ENCODE measurements at places on chromosomes 4 and X. TPM values are rescaled to one million over a fixed set of nuclear protein-coding genes. Genes with fewer than 3 reads are reported as not detected.

GRCh38 chr4:2047031-2047660 is 12.0 kb upstream of the NAT8L start:
- no peak overlapping the region for H3K4me3 ChIP-seq
- H3K27me3 ChIP-seq, result peaks cover 14% of the 10 kb centered on the region
- H3K4me1 ChIP-seq, result no peaks in the 10 kb centered on the region
- no peaks in the 10 kb centered on the region for H3K36me3 ChIP-seq

DNA sequence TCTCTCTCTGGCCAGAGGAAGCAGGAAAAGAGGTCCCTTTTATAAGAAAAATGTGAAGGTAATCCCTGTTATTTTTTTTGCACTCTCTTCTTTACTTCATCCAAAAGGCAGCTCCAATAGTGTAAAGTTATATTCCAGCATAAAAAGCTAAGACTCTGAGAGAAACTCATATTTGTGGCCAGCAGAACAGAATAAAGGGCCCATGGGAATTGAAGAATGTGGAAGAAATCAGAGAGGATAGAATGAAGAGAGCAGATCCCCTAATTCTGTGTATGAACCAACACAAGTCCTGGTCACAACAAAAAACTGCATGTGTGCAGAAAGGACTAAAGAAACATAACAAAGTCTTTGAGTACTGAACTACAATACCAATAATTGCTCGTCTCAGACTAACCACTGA is 22.3 kb downstream of the RPS6KA6 start:
- no peak for DNase-seq
- no peaks in the 10 kb centered on the region for H3K4me1 ChIP-seq
- H3K27me3 ChIP-seq, result no peaks in the 10 kb centered on the region
- H3K36me3 ChIP-seq, result no peaks in the 10 kb centered on the region

- no peaks in the 10 kb centered on the region for H3K27me3 ChIP-seq
- no peak for DNase-seq
- no peak overlapping the region for H3K27ac ChIP-seq
- no peak overlapping the region for H3K4me3 ChIP-seq
- no peaks in the 10 kb centered on the region for H3K4me1 ChIP-seq
Measured at GRCh38 chrX:17531500-17531899, 156.5 kb downstream of the NHS start.

- H3K27ac ChIP-seq, result no peak overlapping the region
- H3K4me1 ChIP-seq, result no peaks in the 10 kb centered on the region
- H3K36me3 ChIP-seq, result no peaks in the 10 kb centered on the region
- peak; percentile 39 for DNase-seq
- H3K27me3 ChIP-seq, result no peaks in the 10 kb centered on the region
Measured at GRCh38 chrX:140572724-140573123, 67.9 kb upstream of the SOX3 start.

DNA sequence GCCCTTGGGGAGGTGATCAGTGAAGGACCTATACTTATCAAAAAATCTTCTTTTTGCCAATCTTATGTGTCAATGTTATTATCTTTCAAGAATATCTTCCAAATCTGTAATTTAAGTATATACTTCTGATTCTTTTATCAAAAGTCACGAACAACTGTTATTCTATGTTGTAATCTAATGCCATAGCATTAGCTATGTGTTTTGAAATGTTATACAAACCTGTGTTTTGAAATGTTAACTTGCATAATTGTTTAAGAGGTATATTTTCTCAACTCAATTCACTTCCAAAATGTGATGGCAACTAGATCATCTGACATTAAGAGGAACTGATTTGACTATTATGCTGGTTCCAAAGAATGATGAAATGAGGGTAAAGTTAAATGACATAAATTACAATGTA is 113.5 kb downstream of the NDST4 start:
- H3K27me3 ChIP-seq, result no peaks in the 10 kb centered on the region
- no peak for DNase-seq
- H3K27ac ChIP-seq, result no peak overlapping the region
- H3K4me1 ChIP-seq, result no peaks in the 10 kb centered on the region
- no peaks in the 10 kb centered on the region for H3K36me3 ChIP-seq
- no peak overlapping the region for H3K4me3 ChIP-seq

GRCh38 chr4:98969878-98970785 is 25.4 kb upstream of the METAP1 start:
- no peaks in the 10 kb centered on the region for H3K4me1 ChIP-seq
- no peak overlapping the region for H3K4me3 ChIP-seq
- H3K36me3 ChIP-seq, result no peaks in the 10 kb centered on the region
- H3K27me3 ChIP-seq, result no peaks in the 10 kb centered on the region

DNA sequence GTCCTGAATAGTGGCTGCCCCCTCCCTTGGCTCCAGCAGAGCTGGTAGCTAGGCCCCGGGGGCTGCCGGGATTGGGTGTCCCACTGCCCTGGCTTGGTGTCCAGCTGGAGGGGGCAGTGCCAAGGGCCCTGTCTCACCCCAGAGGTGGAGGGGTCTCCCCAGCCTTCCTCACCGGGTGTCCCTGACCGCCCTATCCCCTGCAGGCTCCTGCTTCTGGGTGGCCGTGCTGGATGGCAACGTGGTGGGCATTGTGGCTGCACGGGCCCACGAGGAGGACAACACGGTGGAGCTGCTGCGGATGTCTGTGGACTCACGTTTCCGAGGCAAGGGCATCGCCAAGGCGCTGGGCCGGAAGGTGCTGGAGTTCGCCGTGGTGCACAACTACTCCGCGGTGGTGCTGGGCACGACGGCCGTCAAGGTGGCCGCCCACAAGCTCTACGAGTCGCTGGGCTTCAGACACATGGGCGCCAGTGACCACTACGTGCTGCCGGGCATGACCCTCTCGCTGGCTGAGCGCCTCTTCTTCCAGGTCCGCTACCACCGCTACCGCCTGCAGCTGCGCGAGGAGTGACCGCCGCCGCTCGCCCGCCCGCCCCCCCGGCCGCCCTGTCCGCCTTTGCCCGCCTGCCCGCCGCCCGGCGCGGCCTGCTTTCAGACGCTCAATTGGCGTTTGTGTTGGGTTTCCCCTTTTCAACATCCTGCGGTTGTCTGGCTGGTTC is 4.6 kb downstream of the NAT8L start:
- H3K4me1 ChIP-seq, result peaks cover 3% of the 10 kb centered on the region
- H3K27me3 ChIP-seq, result peaks cover 29% of the 10 kb centered on the region
- no peak overlapping the region for H3K4me3 ChIP-seq

- no peaks in the 10 kb centered on the region for H3K4me1 ChIP-seq
- no peak for DNase-seq
- H3K36me3 ChIP-seq, result no peaks in the 10 kb centered on the region
Measured at GRCh38 chrX:139739138-139739537, 31.2 kb upstream of the MCF2 start.

GRCh38 chrX:100812216-100813158 is 7.7 kb upstream of the CSTF2 start:
- no peaks in the 10 kb centered on the region for H3K4me1 ChIP-seq
- no peak overlapping the region for H3K4me3 ChIP-seq
- no peaks in the 10 kb centered on the region for H3K27me3 ChIP-seq
- no peaks in the 10 kb centered on the region for H3K36me3 ChIP-seq

GRCh38 chr4:8410641-8411271 is 29.8 kb downstream of the ACOX3 start:
- H3K27ac ChIP-seq, result no peak overlapping the region
- DNase-seq, result peak; percentile 70
- no peak overlapping the region for H3K4me3 ChIP-seq
- H3K27me3 ChIP-seq, result no peaks in the 10 kb centered on the region

DNA sequence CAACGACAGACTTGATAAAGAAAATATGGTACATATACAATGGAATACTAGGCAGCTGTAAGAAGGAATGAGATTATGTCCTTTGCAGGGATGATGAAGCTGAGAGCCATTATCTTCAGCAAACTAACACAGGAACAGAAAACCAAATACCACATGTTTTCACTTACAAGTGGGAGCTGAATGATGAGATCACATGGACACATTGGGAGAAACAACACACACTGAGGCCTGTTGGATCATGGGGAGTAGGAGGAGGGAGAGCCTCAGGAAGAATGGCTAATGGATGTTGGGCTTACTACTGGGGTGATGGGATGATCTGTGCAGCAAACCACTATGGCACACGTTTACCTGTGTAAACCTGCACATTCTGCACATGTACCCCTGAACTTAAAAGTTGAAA is 209.7 kb downstream of the SPRY1 start:
- no peak for DNase-seq
- H3K4me3 ChIP-seq, result no peak overlapping the region
- no peaks in the 10 kb centered on the region for H3K4me1 ChIP-seq

GRCh38 chr4:6942238-6942800 is 32.7 kb downstream of the TBC1D14 start:
- H3K27me3 ChIP-seq, result no peaks in the 10 kb centered on the region
- H3K36me3 ChIP-seq, result no peaks in the 10 kb centered on the region
- peaks cover 12% of the 10 kb centered on the region for H3K4me1 ChIP-seq

- no peaks in the 10 kb centered on the region for H3K27me3 ChIP-seq
- DNase-seq, result no peak
- no peaks in the 10 kb centered on the region for H3K4me1 ChIP-seq
- H3K36me3 ChIP-seq, result no peaks in the 10 kb centered on the region
- no peak overlapping the region for H3K4me3 ChIP-seq
Measured at GRCh38 chr4:174629265-174629664, 107.0 kb upstream of the HPGD start.

DNA sequence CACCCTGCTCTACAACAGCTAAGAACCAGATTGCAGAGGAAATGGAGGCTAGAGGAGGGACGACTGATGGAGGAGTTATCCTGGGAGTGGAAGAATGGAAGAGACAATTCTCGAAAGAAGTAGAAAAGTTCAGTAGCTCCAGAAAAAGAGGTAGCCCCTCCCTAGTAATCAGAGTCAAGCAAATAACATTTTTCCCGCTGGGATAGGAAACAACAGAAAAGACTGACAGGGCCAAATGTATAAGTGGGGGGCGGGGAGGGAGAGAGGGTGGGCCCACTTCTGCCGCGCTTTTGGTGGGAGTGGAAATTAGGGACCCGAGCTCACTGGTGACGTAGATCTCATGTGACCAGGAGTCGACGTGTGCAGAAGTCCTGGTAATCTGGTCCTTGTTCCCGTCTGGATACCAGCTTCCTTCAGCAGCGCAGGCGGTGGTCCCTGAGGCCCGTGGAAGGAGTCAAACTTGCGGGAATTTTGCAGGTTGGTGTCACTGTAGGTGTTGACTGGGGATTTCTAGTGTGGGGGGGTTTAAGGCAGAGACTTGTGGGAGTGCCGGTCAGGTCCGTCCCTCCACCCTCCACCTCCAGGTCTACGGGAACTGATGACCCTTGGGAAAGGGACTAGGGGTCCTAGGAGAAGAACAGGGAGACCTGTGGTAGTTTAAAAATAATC is at the start of gene TCEAL9:
Gene TCEAL9, plus strand, starts transcription at position 377 of the 669 bp plus-strand sequence. CDS start 1,179 bp downstream, outside the sequence.
- H3K4me1 ChIP-seq, result no peaks in the 10 kb centered on the region
- DNase-seq, result peak; percentile 64
- H3K36me3 ChIP-seq, result no peaks in the 10 kb centered on the region

GRCh38 chr4:1470816-1471442 is 64.7 kb upstream of the NKX1-1 start:
- no peak overlapping the region for H3K4me3 ChIP-seq
- H3K27me3 ChIP-seq, result peaks cover 18% of the 10 kb centered on the region
- no peak for DNase-seq
- H3K4me1 ChIP-seq, result no peaks in the 10 kb centered on the region

DNA sequence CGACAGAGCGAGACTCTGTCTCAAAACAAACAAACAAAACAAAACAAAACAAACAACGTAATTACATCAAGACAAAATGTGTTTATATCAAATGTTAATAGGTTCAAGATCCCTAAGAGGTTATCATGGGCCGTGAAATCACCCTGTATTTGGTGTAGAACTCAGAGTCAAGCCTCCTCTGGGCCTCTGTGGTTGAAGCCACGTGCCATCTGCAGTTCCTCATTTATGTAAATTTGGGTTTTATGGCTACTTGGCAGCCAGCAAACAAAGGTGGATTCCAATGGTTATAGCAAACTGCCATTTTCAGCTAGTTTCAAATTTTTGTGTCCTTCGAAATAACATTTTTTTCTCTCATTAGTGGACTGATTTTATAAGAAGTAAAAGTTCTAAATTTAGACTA is 16.4 kb downstream of the NSDHL start:
- H3K4me1 ChIP-seq, result no peaks in the 10 kb centered on the region
- DNase-seq, result no peak
- no peak overlapping the region for H3K27ac ChIP-seq
- H3K27me3 ChIP-seq, result no peaks in the 10 kb centered on the region
- H3K36me3 ChIP-seq, result no peaks in the 10 kb centered on the region
- no peak overlapping the region for H3K4me3 ChIP-seq

DNA sequence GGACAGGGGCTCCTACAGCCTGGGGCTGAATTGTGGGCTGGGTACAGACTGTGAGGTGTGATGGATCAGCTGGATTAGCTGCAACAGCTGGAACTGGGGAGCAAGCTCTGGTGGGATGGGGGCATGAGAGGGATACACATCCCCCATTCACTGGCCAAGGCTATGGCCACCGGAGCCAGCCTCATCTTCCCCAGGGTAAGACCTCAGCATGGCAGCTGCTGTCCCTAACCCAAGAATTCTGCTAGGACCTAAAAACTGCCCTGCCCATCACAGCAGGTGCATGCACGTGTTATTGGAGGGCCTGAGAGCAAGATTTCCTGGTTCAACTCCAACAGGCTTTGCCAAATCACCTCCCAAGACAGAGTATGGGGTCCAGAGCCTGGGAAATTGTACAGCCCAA is 258.6 kb upstream of the AGTR2 start:
- H3K4me1 ChIP-seq, result no peaks in the 10 kb centered on the region
- peaks cover 3% of the 10 kb centered on the region for H3K27me3 ChIP-seq
- no peak for DNase-seq
- H3K4me3 ChIP-seq, result no peak overlapping the region
- H3K36me3 ChIP-seq, result no peaks in the 10 kb centered on the region
- H3K27ac ChIP-seq, result no peak overlapping the region

DNA sequence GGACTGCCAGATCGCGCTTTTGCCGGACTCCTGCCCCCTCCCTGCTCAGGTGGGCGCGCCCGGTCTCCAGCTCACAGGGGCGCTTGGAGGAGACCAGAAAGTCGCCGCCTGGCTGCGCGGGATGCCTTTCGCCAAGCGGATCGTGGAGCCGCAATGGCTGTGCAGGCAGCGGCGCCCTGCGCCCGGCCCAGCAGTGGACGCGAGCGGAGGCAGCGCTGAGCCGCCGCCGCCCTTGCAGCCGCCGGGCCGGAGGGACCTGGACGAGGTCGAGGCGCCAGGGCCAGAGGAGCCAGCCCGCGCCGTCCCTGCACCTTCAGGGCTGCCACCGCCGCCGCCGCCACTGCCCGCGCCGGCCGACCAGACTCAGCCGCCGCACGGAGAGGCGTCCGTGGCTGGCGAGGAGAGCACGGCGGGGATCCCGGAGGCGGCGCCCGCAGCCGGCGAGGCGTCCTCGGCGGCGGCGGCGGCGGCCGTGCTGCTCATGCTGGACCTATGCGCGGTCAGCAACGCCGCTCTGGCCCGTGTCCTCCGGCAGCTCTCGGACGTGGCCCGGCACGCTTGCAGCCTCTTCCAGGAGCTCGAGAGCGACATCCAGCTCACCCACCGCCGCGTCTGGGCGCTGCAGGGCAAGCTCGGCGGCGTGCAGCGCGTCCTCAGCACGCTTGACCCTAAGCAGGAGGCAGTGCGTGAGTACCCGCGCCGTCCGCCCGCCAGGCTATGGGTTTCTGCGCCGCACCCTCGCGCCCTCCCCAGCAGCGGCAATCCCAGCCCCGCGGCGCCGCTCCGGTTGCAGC is 834 bp downstream of the NHS start:
- H3K36me3 ChIP-seq, result no peaks in the 10 kb centered on the region
- peak; percentile 22 for DNase-seq
- peaks cover 5% of the 10 kb centered on the region for H3K27me3 ChIP-seq
- H3K4me1 ChIP-seq, result no peaks in the 10 kb centered on the region

GRCh38 chr4:144647095-144647561 is 1.2 kb downstream of the HHIP start:
- H3K27me3 ChIP-seq, result peaks cover 25% of the 10 kb centered on the region
- H3K36me3 ChIP-seq, result no peaks in the 10 kb centered on the region
- H3K27ac ChIP-seq, result no peak overlapping the region

DCLK2 gene
- 3.1 TPM for total RNA-seq

MGARP gene
- total RNA-seq, result 0.32 TPM

XG gene
- 0.50 TPM for total RNA-seq

FAM184B gene
- total RNA-seq, result 0.94 TPM

UNC5C gene
- total RNA-seq, result 4.2 TPM

FAM50A gene
- total RNA-seq, result 41.9 TPM

H2BW2 gene
- total RNA-seq, result not detected

All from colonic mucosa (tissue), 4 donors.